ENCODE measurements at places on chromosomes 12 and 14.

GRCh38 chr14:76497550-76498462 is 121.9 kb downstream of the ESRRB start:
- no peak for DNase-seq

DNA sequence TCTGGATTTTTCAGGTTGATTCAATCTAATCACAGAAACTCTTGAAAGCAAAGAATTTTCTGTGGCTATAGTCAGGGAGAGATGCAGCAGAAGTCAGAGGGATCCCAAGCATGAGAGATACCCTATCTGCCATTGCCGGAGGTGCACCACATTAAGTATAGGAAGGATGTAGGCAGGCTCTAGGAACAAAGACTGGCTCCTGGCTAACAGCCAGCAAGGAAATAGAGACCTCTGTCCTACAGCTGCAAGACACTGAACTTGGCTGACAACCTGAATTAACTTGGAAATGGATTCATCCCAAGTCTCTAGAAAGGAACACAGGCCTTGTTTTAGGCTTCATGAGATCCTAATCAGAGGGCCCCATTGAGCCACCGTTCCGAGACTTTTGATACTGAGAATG is 364.9 kb upstream of the FLRT2 start:
- DNase-seq = no peak

DNA sequence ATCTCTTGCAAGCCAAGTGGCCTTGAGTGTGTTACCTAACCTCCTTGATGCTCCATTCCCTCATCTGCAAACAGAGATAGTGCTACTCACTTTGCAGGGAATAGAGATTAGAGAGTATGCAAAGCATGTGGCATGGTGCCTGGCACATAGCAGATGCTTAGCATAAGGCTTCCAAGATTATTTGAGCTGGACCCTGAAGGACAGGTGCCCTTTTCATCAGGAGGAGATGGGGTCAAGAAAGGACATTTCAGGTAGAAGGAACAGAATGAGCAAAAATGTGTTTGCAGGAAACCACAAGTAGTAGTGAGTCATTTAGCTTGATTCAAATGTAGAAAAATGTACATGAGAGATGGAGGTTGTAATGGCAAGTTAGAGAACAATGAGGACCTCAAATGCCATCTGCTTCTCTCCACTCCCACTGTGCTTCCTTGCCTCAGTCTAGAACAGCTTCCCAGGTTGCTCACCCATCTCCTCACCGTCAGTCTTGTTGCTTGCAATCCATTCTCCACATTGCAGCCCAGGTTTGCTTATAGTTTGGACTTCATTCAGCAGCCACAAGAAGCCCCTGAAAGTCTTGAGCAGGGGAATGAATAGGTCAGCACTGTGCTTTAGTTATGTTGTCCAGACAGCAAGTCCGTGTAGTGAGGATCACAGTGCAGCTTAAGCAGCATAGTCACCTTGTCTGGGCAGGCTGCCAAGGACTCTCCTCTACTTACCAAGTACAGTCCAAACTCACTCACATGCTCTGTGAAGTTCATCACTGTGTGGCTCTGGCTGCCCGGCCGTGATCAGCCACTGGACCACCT is 536.3 kb upstream of the CCDC196 start:
- no peak for DNase-seq

- no peak for DNase-seq
Observed at GRCh38 chr14:74977164-74977900, 21.9 kb upstream of the PGF start.

DNA sequence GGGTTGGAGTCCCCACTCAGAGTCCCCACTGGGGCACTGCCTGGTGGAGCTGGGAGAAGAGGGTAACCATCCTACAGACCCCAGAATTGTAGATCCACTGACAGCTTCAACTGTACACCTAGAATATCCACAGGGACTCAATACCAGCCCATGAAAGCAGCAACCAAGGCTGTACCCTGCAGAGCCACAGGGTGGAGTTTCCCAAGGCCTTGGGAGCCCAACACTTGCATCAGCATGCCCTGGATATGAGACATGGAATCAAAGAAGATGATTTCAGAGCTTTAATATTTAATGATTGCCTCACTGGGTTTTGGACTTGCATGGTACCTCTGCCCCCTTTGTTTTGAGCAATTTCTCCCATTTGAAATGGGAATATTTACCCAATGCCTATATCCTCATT is 80.4 kb downstream of the RASSF9 start:
- DNase-seq = no peak

GRCh38 chr14:30610787-30611343 is 11.3 kb upstream of the SCFD1 start:
- peak; percentile 36 for DNase-seq

DNA sequence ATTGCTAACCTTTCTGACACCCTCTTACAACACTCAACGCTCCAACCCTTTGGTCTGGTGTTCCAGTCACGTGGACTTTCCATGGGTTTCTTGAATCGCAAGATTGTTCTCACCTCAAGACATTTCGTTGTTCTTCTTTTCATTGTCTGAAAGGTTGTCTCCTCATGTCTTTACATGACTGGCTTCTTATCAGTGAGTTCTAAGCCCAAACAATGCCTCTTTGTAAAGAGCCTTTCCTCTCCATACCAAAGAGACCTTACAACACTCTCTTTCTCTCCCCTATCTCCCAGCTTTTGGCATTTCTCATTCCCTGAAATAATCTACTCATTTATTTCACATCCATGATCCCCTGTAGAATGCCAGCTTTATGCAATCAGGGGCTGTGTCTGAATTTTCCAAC is 1144.8 kb downstream of the AACS start:
- no peak for DNase-seq

DNA sequence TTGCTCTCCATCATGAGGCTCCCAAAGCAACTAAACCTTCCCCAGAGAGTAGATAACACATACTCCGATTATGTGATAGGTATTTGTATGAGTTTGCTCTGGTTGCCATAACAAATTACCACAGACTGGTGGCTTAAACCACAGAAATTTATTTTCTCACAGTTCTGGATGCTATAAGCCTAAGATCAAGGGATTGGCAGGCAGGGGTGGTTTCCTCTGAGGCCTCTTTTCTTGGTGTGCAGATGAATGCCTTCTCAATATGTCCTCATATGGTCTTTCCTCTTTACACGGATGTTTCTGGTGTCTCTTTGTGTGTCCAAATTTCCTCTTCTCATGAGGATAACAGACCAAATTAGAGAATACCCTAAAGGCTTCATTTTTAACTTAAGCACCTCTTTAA is 285.8 kb upstream of the GRIP1 start:
- peak; percentile 10 for DNase-seq

- no peak for DNase-seq
Observed at GRCh38 chr12:104471336-104471735, 14.6 kb downstream of the CHST11 start.

GRCh38 chr12:89494411-89495231 is 30.0 kb downstream of the GALNT4 start:
- DNase-seq = no peak

GRCh38 chr14:68427550-68427890 is 365.3 kb downstream of the ZFP36L1 start:
- DNase-seq = no peak

GRCh38 chr12:72369423-72369959 is 97.3 kb downstream of the TRHDE start:
- no peak for DNase-seq

DNA sequence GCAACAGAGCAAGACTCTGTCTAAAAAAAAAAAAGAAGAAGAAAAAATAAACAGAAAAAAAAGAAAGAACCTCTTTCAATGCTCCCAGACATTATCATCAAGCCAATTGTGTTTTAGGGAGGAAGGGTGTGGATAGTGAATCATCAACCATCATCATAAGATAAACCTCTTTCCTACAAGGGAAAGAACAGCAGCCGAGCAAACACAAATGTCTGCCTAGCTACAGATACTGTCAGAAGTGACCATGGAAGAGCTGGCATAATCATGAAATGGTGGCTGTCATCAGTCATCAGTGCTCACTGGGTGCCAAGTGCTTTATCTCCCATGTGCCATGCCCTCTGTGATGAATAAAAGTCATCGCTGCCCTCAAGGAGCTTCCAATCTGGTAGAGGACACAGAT is 46.6 kb downstream of the SLC17A8 start:
- DNase-seq = no peak
